ENCODE measurements at places on chromosomes 12 and 14.

GRCh38 chr12:96193725-96194575 lies at the start of gene ELK3:
Gene ELK3, plus strand, starts transcription at chr12:96194375.
- peak; percentile 58 for DNase-seq
- no peaks in the 10 kb centered on the region for H3K27me3 ChIP-seq
- no peaks in the 10 kb centered on the region for H3K36me3 ChIP-seq
- peak within 1 kb of the TSS; percentile 84 for H3K4me3 ChIP-seq
- H3K27ac ChIP-seq, result peak within 1 kb of the TSS; percentile 93

DNA sequence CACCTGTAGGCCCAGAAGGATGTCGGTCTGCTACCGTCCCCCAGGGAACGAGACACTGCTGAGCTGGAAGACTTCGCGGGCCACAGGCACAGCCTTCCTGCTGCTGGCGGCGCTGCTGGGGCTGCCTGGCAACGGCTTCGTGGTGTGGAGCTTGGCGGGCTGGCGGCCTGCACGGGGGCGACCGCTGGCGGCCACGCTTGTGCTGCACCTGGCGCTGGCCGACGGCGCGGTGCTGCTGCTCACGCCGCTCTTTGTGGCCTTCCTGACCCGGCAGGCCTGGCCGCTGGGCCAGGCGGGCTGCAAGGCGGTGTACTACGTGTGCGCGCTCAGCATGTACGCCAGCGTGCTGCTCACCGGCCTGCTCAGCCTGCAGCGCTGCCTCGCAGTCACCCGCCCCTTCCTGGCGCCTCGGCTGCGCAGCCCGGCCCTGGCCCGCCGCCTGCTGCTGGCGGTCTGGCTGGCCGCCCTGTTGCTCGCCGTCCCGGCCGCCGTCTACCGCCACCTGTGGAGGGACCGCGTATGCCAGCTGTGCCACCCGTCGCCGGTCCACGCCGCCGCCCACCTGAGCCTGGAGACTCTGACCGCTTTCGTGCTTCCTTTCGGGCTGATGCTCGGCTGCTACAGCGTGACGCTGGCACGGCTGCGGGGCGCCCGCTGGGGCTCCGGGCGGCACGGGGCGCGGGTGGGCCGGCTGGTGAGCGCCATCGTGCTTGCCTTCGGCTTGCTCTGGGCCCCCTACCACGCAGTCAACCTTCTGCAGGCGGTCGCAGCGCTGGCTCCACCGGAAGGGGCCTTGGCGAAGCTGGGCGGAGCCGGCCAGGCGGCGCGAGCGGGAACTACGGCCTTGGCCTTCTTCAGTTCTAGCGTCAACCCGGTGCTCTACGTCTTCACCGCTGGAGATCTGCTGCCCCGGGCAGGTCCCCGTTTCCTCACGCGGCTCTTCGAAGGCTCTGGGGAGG lies at the start of gene LTB4R:
TSS of gene LTB4R (plus strand) at position 857 of the 959 bp plus-strand sequence. CDS start 4,150 bp downstream, outside the sequence.
- H3K27me3 ChIP-seq, result no peaks in the 10 kb centered on the region
- peaks cover 28% of the 10 kb centered on the region for H3K36me3 ChIP-seq
- no peak within 1 kb of the TSS for H3K4me3 ChIP-seq

GRCh38 chr14:103091041-103091882 lies 3.3 kb upstream of the EXOC3L4 start:
- no peaks in the 10 kb centered on the region for H3K36me3 ChIP-seq
- peaks cover 7% of the 10 kb centered on the region for H3K27me3 ChIP-seq
- H3K4me1 ChIP-seq, result peaks cover 8% of the 10 kb centered on the region
- H3K27ac ChIP-seq, result no peak overlapping the region
- H3K4me3 ChIP-seq, result peak overlapping the region; percentile 21
- peak; percentile 47 for DNase-seq

DNA sequence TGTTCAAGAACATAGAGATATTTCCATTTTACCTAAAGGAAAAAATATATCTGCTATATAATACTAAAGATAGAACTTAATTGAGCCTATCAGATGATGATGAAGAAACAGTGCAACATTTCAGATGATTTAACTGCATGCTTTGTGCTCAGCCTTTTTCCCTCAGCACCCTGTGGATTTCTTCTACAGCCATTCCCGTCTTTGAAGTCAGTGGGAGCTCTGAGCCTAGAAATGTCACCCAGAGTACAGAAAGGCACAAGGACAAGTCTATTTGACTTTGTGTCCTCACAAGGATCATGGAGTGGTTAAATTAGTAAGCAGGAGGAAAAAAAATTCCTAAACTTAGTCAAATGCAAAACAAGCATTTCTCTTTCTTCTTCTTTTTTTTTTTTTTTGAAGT lies 994.0 kb upstream of the FLRT2 start:
- no peaks in the 10 kb centered on the region for H3K27me3 ChIP-seq
- H3K4me3 ChIP-seq, result no peak overlapping the region
- no peaks in the 10 kb centered on the region for H3K4me1 ChIP-seq
- no peaks in the 10 kb centered on the region for H3K36me3 ChIP-seq
- no peak for DNase-seq
- no peak overlapping the region for H3K27ac ChIP-seq

GRCh38 chr12:94458877-94459727 lies 565 bp downstream of the CEP83 start:
- H3K4me3 ChIP-seq, result peak overlapping the region; percentile 93
- H3K4me1 ChIP-seq, result peaks cover 3% of the 10 kb centered on the region
- H3K36me3 ChIP-seq, result no peaks in the 10 kb centered on the region
- H3K27ac ChIP-seq, result no peak overlapping the region
- peak; percentile 57 for DNase-seq
- no peaks in the 10 kb centered on the region for H3K27me3 ChIP-seq

GRCh38 chr14:63614679-63615363 lies 26.9 kb downstream of the WDR89 start:
- H3K27me3 ChIP-seq, result no peaks in the 10 kb centered on the region
- DNase-seq, result no peak
- no peak overlapping the region for H3K27ac ChIP-seq
- H3K4me1 ChIP-seq, result no peaks in the 10 kb centered on the region
- no peak overlapping the region for H3K4me3 ChIP-seq

DNA sequence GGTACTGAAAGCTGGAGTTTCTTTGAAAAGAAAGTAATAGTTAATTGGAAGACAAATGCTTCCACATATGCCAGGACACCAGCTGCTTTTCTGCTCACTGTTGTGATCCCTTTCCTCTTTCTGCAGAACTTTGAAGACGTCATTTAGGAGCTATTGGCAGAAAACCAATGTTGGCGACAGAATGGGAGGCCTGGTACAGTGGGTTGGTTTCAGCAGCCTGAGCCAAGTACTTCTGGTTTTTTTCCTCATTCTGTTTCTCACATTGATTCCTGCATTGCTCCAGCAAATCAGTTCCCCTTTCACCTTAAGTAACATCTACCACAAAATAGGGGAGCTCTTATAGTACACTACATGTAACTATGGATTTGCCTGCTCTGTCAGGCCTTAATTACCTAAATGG lies 96.9 kb downstream of the FIGNL2 start:
- H3K27ac ChIP-seq, result no peak overlapping the region
- H3K36me3 ChIP-seq, result no peaks in the 10 kb centered on the region
- DNase-seq, result no peak
- no peak overlapping the region for H3K4me3 ChIP-seq
- H3K4me1 ChIP-seq, result peaks cover 3% of the 10 kb centered on the region

DNA sequence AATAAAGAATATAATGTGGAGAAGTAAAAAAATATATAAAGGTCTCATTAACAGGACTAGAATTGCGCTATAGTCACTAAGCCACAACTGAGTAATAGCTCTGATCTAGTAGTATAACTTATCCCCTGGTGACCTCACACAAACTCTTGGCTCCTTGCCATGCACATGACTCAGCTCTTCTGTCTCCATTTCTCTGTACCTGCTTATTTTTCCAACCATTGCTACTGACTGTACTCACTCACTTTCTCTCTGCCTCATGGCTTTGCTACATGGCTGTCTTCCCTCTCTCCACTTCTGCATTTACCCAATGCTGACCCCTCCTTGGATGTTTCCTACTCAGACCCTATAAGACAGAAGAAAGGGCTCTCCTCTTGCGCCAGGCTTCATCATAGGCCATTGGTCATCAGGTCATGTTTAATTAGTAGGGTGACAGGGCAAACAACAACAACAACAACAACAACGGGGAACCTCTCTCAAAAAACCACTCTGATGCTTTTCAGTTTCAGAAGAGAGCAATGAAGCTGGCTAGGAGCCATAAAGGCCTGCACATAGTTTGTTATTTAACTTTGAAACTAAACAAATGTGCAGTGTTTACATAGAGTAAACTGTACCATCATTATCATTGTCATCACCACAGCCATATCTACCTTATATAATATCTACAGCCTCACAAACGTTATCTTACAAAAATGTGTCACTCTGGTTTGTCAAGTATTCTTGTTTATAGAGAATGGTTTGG lies 25.6 kb upstream of the KRAS start:
- H3K36me3 ChIP-seq, result no peaks in the 10 kb centered on the region
- H3K27ac ChIP-seq, result no peak overlapping the region
- H3K27me3 ChIP-seq, result no peaks in the 10 kb centered on the region

DNA sequence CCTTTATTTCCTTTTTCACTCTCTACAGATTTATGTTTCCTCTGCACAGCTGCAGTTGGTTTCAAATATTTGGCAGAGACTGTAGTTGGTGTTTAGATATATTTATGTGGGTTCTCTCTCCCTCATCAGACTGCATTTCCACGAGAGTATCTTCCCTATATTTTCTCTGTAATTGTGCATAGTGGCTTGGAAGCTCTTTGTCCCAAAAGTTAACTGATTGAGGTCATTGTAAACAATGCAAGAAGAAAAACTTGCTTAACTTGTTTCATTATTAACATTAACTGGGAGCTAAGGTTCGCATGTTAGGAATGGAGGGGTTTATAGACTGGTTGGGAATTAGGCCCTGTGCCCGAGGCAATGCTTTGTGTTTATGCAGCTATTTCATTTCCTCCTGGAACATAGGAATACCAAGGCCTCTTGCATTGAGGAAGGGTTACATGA lies 216.9 kb upstream of the HMGA2 start:
- peak; percentile 58 for DNase-seq
- peaks cover 20% of the 10 kb centered on the region for H3K4me1 ChIP-seq
- no peak overlapping the region for H3K4me3 ChIP-seq
- H3K27ac ChIP-seq, result peak overlapping the region; percentile 75
- H3K27me3 ChIP-seq, result no peaks in the 10 kb centered on the region

- H3K36me3 ChIP-seq, result no peaks in the 10 kb centered on the region
- H3K4me3 ChIP-seq, result no peak overlapping the region
- no peak overlapping the region for H3K27ac ChIP-seq
- DNase-seq, result no peak
- H3K27me3 ChIP-seq, result no peaks in the 10 kb centered on the region
- H3K4me1 ChIP-seq, result peaks cover 10% of the 10 kb centered on the region
Measured at GRCh38 chr12:112836736-112837628, 45.4 kb downstream of the RPH3A start.

DNA sequence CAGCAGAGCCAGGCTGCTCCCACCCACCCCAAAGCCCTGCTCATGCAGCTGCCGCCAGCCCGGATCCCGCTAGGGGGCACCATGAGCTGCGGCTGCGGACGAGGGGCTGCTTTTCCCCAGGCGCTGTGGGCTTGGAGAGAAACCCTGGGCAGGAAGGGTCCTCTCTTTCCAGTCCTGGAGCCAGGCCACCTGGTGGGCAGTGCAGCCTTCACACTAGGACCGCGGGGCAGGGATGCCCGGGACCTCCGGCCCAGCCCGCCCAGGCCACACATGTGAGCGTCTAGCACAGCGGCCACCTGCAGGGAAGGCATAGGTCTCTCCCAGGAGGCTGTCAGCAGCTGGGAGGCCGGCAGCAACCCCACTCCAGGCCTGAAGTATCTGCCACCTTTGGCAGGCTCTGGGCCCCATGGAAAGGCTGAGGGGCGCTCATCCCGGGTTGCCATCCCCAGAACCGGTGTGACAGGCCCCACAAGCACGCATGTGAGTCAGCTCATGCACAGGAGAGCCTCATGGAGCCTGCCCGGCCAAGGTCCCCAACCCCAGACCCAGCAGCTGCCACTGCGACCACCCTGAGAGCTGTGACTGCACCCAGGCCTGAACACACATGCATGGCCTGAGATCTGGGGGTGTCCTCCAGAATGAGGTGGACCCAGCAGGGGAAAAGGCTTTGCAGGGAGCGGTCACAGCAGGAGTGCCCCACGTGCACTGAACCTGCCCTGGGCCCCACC lies 280.0 kb upstream of the RTL1 start:
- DNase-seq, result no peak
- H3K36me3 ChIP-seq, result no peaks in the 10 kb centered on the region
- no peaks in the 10 kb centered on the region for H3K4me1 ChIP-seq
- H3K27ac ChIP-seq, result no peak overlapping the region

DNA sequence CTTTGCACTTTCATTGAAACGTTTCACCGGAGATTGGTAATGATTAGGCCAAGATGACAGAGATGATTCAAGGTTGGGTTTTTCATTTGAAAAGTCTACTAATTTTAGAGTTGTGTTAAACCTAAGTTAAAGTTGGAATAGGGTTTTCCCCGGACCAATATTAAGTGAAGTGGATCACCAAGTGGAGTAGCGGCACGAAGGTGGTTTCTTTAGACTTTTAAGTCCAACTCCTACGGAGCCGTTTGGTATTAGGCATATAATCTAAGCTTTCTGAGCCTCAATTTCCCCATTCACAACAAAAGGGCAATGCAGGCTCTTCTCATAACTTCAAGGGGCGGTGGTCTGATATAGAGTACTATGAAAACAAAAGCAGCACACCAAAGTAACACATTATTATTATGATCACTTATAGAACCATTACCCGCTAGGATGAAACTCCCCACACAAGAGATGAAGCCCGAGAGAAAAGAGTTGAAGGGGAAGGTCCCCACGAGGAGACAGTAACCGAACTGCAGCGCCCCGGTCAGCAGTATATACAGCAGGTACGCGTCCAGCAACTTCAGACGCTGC lies 413 bp downstream of the DAD1 start:
- H3K4me3 ChIP-seq, result peak overlapping the region; percentile 99
- peaks cover 9% of the 10 kb centered on the region for H3K36me3 ChIP-seq
- H3K4me1 ChIP-seq, result no peaks in the 10 kb centered on the region
- H3K27ac ChIP-seq, result peak overlapping the region; percentile 45

- no peak overlapping the region for H3K4me3 ChIP-seq
- DNase-seq, result no peak
- H3K4me1 ChIP-seq, result peaks cover 6% of the 10 kb centered on the region
Measured at GRCh38 chr14:50395448-50395847, 1.2 kb downstream of the CDKL1 start.

GRCh38 chr12:111430433-111431353 lies 25.0 kb downstream of the SH2B3 start:
- H3K27ac ChIP-seq, result no peak overlapping the region
- no peak overlapping the region for H3K4me3 ChIP-seq
- no peaks in the 10 kb centered on the region for H3K27me3 ChIP-seq
- H3K36me3 ChIP-seq, result no peaks in the 10 kb centered on the region
- no peak for DNase-seq

- no peak for DNase-seq
- no peaks in the 10 kb centered on the region for H3K4me1 ChIP-seq
- H3K27me3 ChIP-seq, result no peaks in the 10 kb centered on the region
- no peaks in the 10 kb centered on the region for H3K36me3 ChIP-seq
- no peak overlapping the region for H3K4me3 ChIP-seq
- H3K27ac ChIP-seq, result no peak overlapping the region
Measured at GRCh38 chr14:95675486-95675885, 10.7 kb upstream of the TCL1B start.

- H3K4me1 ChIP-seq, result peaks cover 15% of the 10 kb centered on the region
- no peaks in the 10 kb centered on the region for H3K36me3 ChIP-seq
- peak; percentile 7 for DNase-seq
- no peak overlapping the region for H3K27ac ChIP-seq
Measured at GRCh38 chr14:36580856-36581831, 1.3 kb downstream of the NKX2-8 start.
